ENCODE measurements at places on chromosomes 16 and 17. TPM values are rescaled to one million over a fixed set of nuclear protein-coding genes. Genes with fewer than 3 reads are reported as not detected.
A peak's percentile ranks its signal among the peaks of the same experiment; 100 is the strongest.

The XYLT2 gene
- 16.2 TPM for total RNA-seq

The INO80E gene
- 48.1 TPM for total RNA-seq

The DPEP1 gene
- total RNA-seq = 1.7 TPM

The SHISA9 gene
- total RNA-seq = 0.05 TPM

The LHX1 gene
- not detected for total RNA-seq

DNA sequence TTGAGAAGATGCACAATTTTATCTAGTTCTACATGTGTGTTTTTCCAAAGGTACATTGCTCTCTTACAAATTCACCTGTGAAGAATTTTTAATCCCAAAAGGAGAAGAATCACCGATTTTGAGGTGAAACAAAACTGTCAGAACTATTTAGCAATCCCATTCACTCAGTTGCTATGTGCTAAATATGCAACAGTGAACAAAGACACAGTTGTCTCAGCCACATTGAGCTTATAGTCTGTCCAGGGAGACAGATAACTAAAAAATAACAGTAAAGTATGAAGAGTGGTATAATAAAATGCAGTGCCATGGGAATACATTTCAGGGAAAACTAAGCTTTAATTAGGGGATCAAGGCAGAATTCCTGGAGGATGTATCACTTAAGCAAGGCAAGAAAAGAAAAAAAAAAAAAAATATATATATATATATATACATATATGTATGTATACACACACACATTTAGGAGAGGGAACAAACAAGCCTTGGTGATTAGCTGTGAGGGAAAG is 110.4 kb downstream of the SPAG9 start:
- DNase-seq = no peak
- H3K27ac ChIP-seq = no peak overlapping the region
- H3K4me3 ChIP-seq = no peak overlapping the region

DNA sequence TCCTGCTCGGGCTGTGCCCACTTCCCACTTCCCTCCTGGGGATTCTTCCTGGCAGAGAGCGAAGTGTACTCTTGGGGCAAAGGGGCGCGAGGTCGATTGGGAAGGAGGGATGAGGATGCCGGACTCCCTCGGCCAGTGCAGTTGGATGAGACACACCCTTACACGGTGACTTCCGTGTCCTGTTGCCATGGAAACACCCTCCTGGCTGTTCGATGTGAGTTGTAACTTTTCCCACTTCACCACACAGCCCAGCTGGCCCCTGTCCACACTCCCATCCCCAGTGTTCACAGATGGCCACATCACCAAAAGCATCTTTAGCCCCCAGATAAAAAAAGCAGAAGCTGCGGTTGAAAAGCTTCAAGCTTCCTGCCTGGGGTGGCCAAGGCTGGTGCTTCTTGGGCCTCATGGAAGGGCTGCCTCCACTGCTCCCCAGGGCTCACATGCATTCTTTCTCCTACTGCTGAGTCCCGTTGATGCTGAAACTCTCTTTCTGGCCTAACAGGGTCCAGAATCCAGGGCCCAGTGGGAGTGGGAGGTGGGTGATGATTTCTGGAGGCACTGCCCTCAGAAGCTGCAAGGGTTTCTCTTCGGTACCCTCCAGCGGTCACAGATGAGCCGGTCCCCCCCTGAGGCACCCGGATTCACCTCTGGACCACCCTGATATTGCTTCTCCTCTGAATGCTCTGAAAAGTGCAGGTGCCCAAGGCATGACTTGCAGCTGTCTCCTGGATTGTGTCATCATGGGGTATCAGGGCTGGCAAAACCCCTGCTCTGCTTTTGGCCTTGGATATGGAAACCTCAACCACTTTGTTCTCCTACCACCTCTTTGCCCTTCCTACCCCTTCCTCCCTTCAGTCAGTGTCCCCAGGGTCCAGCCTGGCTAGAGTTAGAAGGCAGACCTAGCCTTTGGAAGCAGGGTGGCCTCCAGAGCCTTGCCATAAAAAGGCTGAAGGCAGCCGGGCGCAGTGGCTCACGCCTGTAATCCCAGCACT is 2.2 kb upstream of the TRAF4 start:
- H3K27ac ChIP-seq = no peak overlapping the region
- no peaks in the 10 kb centered on the region for H3K27me3 ChIP-seq
- DNase-seq = no peak

GRCh38 chr17:21167303-21167702 is 40.5 kb downstream of the DHRS7B start:
- H3K4me1 ChIP-seq = no peaks in the 10 kb centered on the region
- H3K4me3 ChIP-seq = no peak overlapping the region
- no peaks in the 10 kb centered on the region for H3K36me3 ChIP-seq

- H3K27ac ChIP-seq = no peak overlapping the region
- no peak for DNase-seq
- no peak overlapping the region for H3K4me3 ChIP-seq
- peaks cover 44% of the 10 kb centered on the region for H3K27me3 ChIP-seq
- no peaks in the 10 kb centered on the region for H3K36me3 ChIP-seq
These were observed 977 bp upstream of the CA10 start for GRCh38 chr17:52159246-52160135.

DNA sequence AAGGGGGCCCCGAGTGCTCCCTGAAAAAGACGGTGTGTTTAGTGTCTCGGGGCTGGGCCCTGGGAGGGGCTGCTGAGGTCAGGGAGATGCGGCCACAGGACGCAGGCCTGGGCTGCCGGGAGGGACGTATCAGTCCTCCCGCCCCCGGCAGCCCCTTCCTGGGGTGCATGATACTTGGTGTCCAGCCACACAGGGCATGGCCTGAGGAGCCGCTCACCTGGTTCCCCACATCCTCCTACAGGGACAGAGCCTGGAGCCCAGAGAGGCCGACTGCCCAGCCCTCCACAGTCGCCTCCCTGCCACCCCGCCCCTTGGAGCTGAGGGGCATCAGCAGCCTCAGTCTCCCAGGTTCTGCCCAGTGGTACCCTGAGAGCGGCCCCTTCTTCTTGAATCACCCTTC is 12.0 kb upstream of the DEF8 start:
- H3K4me3 ChIP-seq = no peak overlapping the region
- H3K36me3 ChIP-seq = no peaks in the 10 kb centered on the region
- no peaks in the 10 kb centered on the region for H3K4me1 ChIP-seq
- H3K27me3 ChIP-seq = no peaks in the 10 kb centered on the region

GRCh38 chr17:45262516-45263476 is 902 bp upstream of the SPATA32 start:
- peak overlapping the region; percentile 56 for H3K4me3 ChIP-seq
- no peak overlapping the region for H3K27ac ChIP-seq
- no peaks in the 10 kb centered on the region for H3K27me3 ChIP-seq

- H3K27me3 ChIP-seq = no peaks in the 10 kb centered on the region
- no peak for DNase-seq
- H3K4me1 ChIP-seq = no peaks in the 10 kb centered on the region
- no peaks in the 10 kb centered on the region for H3K36me3 ChIP-seq
- H3K4me3 ChIP-seq = no peak overlapping the region
These were observed 73.8 kb upstream of the IRX5 start for GRCh38 chr16:54856871-54857270.

DNA sequence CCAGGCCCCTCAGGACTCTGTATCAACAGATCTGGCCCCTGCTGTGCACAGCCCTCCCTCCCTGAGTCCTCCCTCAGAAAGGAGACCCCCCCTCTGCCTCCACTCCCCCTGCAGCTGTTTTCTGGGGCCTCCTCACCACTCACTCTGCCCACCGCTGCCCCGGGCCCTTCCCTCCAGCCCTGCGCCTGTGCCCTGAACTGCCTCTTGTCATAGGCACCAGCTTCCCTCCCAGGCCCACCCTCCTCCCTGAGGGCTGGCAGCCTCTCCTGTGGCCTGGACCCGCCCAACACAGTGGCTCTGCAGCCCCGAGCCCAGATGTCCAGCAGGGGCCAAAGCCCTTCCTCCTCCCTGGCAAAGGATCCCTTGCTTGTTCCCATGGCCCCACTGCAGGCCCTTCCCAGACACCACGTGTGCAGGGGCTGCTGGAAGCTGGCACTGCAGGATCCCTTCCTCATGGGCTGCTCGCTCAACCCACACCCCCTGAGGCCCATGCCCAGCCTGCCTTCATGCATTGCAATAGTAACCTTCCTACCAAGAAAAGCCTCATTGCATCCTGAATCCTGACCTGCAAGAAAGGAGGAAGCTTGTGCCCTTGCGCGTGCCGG is 25.8 kb downstream of the GNPTG start:
- no peak overlapping the region for H3K27ac ChIP-seq
- peaks cover 27% of the 10 kb centered on the region for H3K36me3 ChIP-seq
- no peak for DNase-seq
- H3K4me1 ChIP-seq = peaks cover 14% of the 10 kb centered on the region
- H3K4me3 ChIP-seq = no peak overlapping the region

- no peak for DNase-seq
- no peaks in the 10 kb centered on the region for H3K27me3 ChIP-seq
- no peaks in the 10 kb centered on the region for H3K4me1 ChIP-seq
- no peak overlapping the region for H3K4me3 ChIP-seq
These were observed 57.6 kb downstream of the ABCA8 start for GRCh38 chr17:68897557-68897956.

DNA sequence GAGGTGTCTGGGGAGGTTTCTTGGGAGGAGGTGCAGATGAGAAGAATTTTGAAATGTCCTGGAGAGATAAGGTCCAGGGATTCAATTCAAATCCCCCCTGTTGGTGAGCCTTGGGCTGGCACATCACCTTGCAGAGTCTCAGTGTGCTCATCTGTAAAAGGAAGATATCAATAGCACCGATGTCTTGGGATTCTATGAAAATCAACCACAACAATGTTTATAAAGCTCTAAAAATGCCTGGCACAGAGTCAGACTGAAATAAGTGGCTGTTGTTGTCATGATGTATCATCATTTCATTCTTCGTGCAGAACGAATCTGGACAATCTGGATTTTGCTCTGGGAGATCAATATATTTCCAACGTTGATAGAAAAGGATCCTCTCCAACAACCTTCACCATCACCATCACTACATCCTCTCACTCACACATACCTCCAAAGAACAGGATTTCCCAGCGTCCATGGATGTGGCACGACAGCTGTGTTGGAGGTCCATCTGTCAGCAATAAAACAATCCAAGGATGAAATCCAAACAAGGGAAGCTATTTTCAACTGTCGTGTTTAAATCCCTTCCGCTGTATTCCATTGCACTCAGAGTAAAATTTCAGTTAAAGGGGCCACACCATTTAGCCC is 393.7 kb upstream of the DYNLRB2 start:
- no peak for DNase-seq
- H3K4me3 ChIP-seq = no peak overlapping the region
- H3K27me3 ChIP-seq = no peaks in the 10 kb centered on the region
- no peaks in the 10 kb centered on the region for H3K36me3 ChIP-seq

- H3K36me3 ChIP-seq = no peaks in the 10 kb centered on the region
- H3K4me3 ChIP-seq = no peak overlapping the region
- no peak overlapping the region for H3K27ac ChIP-seq
- H3K27me3 ChIP-seq = no peaks in the 10 kb centered on the region
- no peak for DNase-seq
These were observed 75.1 kb upstream of the C17orf78 start for GRCh38 chr17:37300683-37301082.

GRCh38 chr17:67449845-67450755 is 73.0 kb downstream of the PITPNC1 start:
- H3K27ac ChIP-seq = peak overlapping the region; percentile 71
- no peaks in the 10 kb centered on the region for H3K36me3 ChIP-seq
- H3K27me3 ChIP-seq = no peaks in the 10 kb centered on the region
- H3K4me1 ChIP-seq = peaks cover 37% of the 10 kb centered on the region
- H3K4me3 ChIP-seq = no peak overlapping the region

DNA sequence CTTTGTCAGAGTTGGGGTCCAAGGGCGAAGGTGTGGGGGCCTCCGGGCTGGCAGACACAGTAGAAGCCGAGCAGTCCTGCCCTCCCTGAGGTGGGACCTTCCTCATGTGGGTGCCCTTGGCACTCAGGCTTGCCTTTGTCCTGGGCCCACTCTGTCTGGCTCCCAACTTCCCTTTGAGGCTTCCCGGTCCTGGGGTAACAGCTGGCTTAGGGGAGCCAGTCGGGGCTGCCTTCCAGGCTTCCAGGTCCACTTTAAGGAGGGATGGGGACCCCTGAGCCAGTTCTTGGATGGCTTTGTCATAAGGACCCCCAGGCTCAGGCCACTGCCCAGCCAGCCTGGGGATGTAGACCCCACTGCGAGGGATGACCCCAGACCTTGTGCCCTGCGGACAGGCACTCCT is 7.8 kb downstream of the GAS2L2 start:
- no peak overlapping the region for H3K4me3 ChIP-seq
- no peak overlapping the region for H3K27ac ChIP-seq
- H3K36me3 ChIP-seq = no peaks in the 10 kb centered on the region
- peaks cover 8% of the 10 kb centered on the region for H3K4me1 ChIP-seq
- peaks cover 16% of the 10 kb centered on the region for H3K27me3 ChIP-seq

GRCh38 chr16:9231039-9231438 is 139.6 kb downstream of the HAPSTR1 start:
- no peaks in the 10 kb centered on the region for H3K36me3 ChIP-seq
- no peaks in the 10 kb centered on the region for H3K27me3 ChIP-seq
- H3K4me1 ChIP-seq = no peaks in the 10 kb centered on the region
- no peak overlapping the region for H3K4me3 ChIP-seq
- no peak for DNase-seq

GRCh38 chr17:68707031-68707430 is 105.9 kb upstream of the FAM20A start:
- H3K27me3 ChIP-seq = no peaks in the 10 kb centered on the region
- no peak for DNase-seq
- H3K4me3 ChIP-seq = no peak overlapping the region

DNA sequence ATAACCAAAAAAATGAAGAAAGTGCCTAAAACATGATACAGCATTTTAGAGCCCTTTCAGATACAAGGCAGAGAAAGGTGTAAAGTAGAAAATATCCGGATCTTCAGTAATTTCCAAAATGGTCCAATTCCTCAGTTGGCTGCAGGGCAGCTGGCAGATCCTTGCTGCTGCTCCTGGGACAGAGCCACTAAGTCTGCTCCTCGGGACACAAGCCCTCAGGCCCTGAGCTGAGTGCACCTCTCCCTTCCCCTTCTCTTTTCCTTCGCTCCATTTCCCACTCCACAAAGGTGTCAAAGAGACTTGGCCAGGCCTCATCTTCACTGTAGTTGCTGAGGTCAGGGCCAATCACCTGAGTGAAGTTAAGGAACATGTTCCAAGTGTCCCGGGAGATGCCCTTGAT is 40.5 kb downstream of the DCUN1D3 start:
- H3K27me3 ChIP-seq = no peaks in the 10 kb centered on the region
- no peak overlapping the region for H3K4me3 ChIP-seq
- peaks cover 20% of the 10 kb centered on the region for H3K36me3 ChIP-seq
- H3K27ac ChIP-seq = no peak overlapping the region
- no peak for DNase-seq

- H3K4me1 ChIP-seq = peaks cover 8% of the 10 kb centered on the region
- no peak overlapping the region for H3K4me3 ChIP-seq
- peaks cover 40% of the 10 kb centered on the region for H3K36me3 ChIP-seq
- DNase-seq = no peak
- H3K27me3 ChIP-seq = no peaks in the 10 kb centered on the region
These were observed 24.9 kb downstream of the SBK1 start for GRCh38 chr16:28317040-28317880.

GRCh38 chr17:40415390-40415789 is 2.3 kb downstream of the TOP2A start:
- H3K27me3 ChIP-seq = no peaks in the 10 kb centered on the region
- no peak overlapping the region for H3K4me3 ChIP-seq
- no peak for DNase-seq
- H3K36me3 ChIP-seq = peaks cover 41% of the 10 kb centered on the region

Measured in thymus (tissue), 14 donors.